Amygdala (tissue), 56 donors: ENCODE measurements at places on chromosomes 11 and 22.

DNA sequence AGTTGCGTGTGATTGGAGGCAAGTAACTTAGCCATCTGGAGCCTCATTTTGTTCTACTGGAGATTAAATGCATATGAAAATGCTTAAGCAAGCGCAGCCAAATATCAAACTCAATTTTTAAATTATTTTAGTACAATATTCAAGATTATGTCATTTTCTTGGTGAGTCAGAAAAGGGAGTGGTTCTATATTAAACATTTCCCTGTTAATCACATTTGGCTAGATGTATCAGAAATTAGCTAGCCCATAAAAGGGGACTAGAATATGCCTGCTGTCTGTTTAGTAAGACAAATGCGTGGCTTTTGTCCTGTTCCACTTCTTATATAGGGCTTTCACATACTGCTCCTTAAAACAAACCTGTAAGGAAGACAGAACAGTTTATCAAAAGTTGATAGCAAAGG lies 35.0 kb upstream of the BMAL1 start:
- no peak for DNase-seq

- DNase-seq: no peak
These were observed 43.8 kb downstream of the COPB1 start for GRCh38 chr11:14455648-14456430.

DNA sequence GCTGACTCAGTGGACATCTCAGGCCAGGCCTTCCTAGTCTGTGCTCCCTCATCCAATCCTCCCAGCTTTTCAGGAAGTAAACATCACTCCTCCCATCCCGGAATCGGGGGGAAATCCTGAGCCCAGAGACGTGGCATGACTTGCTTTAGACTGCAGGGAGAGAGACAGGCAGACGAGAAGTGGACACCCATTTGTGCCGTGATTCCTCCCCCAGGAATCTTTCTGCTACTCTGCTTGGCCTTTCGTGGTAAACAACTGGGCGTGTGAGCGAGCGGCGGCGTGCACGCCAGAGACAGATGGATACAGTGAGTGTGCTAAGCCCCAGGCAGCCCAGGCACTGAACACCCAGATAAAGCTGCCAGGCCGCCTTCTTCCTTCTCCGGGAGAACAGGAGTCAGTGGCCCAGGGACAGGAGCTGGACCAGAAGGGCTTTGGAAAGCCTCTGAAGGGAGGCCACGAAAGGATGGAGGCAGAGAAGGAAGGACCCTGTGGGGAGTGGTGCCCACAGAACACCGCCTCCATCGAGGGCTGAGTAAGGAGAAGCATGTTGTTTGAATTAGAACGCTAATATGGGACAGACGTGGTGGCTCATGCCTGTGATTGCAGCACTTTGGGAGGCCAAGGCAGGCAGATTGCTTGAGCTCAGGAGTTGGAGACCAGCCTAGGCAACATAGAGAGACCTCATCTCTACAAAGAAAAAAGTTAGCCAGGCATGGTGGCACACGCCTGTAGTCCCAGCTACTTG lies 53.0 kb upstream of the PRR5 start:
- DNase-seq: no peak

DNA sequence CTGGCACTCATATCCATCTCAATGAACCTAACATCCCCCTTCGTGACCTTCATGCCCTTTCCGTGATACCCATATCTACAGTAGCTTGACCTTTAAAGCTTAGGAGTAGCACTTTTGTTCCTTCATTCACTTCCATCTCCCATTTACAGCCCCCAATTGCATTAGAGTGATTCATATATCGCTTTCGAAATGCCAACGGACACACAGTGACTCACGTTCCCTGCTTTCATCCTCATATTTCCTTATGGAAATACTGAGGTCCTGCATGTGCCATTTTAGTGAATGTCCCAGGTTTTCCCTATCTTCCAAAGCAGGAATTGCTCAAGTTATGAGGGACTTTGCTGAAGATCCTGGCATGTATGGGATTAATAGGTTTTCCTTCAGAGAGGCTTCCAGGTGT lies 44.3 kb upstream of the CEP126 start:
- no peak for DNase-seq

GRCh38 chr11:92750794-92751193 lies 218.7 kb upstream of the MTNR1B start:
- no peak for DNase-seq
